ENCODE measurements at places on chromosomes 2 and 18.

DNA sequence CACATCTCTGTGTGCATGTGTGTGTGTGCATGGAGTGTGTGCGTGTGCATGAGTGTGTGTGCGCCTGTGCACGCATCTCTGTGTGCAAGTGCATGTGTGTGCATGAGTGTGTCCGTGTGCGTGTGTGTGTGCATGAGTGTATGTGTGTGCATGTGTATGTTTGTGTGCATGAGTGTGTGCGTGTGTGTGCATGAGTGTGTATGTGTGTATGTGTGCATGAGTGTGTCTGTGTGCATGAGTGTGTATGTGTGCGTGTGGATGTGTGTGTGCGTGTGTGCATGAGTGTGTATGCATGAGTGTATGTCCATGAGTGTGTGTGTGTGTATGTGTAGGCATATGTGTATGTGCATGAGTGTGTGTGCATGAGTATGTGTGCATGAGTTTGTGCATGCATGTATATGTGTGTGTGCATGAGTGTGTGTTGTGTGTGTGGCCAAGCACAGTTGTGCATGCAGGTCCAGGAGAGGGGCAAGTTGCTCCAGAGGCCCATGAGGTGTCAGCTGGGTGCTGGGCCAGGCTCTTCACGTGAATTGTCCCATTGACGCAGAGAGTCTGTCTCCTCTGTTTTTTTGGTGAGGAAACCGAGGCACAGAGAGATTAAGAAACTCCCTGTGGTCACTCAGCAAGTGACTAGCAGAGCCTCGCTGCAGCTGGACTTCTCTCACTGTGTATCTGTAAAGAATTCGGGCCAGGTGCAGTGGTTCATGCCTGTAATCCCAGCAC lies 75.5 kb downstream of the ASB1 start:
- DNase-seq: no peak

GRCh38 chr18:76487070-76487469 lies 8.0 kb downstream of the ZNF516 start:
- DNase-seq: no peak

DNA sequence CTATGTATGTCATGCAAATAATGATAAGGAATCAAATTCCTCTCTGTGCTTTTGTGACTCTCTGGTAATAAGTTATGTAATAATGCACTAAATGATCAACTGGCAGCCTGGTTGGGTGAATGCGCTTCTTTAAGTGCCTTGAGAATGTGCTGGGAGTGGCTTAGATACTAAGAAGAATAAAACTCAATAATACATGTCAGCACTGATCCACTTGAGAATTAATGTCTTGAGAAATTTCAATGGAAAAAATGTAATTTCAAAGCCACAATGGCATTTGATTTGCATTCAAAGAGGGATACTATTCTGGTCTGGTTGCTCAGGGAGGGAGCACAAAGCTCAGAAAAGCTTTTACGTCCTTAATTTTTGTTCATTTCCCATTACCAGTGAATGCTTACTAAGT lies 137.7 kb upstream of the MMADHC start:
- no peak for DNase-seq

- DNase-seq: no peak
Measured at GRCh38 chr2:33420726-33421125, 55.7 kb upstream of the RASGRP3 start.

- DNase-seq: no peak
Measured at GRCh38 chr2:219789476-219789875, 162.0 kb downstream of the SLC4A3 start.

DNA sequence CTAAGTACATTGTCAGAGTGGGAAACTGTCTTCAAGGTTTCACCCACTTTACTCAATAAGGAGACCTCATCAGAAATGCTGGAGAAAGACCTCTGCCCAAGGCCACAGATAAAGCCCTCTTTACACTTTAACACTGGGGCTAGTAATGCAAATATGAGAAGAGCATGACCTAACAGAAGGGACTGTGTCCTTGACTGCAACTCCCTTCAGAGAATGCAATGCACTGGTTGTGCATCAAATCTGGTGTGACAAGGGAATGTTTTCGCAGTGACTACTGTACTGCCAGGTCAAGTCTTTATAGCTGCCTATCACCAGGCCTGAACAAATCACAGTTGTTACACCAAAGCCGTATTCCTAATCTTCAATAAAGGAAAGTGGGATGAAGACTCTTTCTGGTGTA lies 28.6 kb downstream of the CDH19 start:
- no peak for DNase-seq

DNA sequence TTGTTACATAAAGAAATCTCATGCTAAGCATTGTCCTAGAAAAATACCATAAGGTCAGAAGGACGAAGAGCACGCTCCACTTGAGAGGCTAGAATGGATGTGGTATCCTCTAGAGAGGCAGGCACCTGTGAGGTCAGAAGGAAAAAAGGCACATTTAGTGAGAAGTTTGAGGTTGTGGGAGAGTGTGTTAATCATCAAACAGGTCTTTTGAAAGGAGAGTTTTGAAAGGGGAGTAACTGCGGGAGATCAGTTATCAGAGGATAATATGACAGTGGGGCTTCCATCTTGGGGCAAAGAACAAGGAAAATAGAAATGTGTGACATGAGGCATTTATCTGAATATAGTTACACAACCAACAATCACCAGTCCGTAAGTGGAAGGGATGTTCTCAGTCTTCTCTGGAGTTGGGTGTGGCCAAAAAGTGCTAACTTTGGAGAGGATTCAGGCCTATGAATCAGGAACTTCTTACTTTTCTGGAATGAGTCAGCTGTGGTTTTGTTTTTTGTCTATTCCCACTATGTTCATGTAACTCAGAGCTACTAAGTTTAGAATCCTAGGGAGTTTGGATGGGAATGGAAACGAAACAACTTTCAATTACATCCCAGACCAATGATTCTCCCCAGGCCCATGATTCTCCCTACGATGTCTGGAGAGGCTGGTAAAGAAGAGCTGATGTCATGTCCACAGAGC lies 451.4 kb upstream of the ST6GAL2 start:
- DNase-seq: no peak

- DNase-seq: no peak
Measured at GRCh38 chr2:211396815-211397214, 840.4 kb downstream of the CPS1 start.

DNA sequence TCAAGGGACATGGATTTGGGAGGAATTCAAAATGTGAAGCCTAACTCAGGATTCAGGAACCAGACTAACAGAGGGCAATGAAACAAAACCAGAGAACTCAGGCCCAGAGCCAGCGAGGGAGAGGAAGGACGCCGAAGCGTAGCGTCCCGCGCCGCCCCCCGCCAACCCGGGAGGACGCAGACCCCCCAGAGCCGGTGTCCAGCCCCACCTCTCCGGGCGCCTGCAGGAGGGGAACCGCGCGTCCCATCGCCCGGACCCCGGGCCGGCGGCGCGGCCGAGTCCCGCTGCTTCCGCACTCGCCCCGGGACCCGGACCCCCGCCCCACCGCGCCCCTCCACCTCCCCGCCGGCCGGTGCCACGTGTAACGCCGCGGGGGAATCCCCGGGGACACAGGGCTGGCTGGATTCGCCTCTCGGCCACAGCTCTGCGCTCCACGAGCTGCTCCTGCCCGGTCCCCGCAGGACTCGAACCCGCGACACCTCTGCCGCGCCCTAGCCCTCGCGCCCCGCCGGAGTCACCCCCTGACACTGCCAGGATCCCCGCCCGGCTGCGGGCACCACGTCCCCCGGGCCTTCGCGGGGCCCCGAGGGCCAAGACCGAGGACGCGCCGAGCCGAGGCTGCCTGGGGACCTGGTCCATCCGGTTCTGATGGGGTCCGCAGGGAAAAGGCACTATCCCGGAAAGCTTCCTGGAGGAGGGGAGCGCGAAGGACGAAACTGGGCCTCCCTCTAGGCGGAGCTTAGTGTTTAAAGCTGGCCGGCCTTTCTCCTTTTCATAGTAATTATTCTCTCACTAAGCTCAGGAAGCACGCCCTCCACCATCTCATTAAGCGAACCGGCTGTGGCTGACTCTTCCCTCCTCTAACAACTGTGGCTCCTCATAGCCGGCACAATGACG lies 40.4 kb upstream of the FAM124B start:
- no peak for DNase-seq

- DNase-seq: no peak
Measured at GRCh38 chr2:98134172-98135005, 47.4 kb downstream of the VWA3B start.

GRCh38 chr2:118974103-118974993 lies 32.4 kb downstream of the MARCO start:
- DNase-seq: no peak

GRCh38 chr2:99880964-99881294 lies 261.5 kb downstream of the AFF3 start:
- DNase-seq: no peak

DNA sequence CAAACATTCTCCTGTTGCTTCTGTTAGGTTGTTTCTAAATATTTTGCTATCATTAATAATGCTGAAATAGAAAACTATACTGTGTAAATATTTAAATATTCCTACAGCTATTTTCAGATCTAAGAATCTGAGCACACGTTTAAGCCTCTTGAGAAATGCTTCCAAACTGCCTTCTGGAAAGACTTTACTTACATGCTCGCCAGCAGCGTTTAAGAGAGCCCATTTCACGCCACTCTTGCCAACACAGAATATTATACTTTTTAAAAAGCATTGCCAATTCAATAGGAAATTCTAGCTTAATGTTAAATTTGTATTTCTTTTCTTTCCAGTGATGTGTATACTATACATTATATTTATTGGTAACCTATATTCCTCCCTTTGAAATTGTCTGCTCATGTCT lies 92.0 kb downstream of the TMEM163 start:
- DNase-seq: no peak

DNA sequence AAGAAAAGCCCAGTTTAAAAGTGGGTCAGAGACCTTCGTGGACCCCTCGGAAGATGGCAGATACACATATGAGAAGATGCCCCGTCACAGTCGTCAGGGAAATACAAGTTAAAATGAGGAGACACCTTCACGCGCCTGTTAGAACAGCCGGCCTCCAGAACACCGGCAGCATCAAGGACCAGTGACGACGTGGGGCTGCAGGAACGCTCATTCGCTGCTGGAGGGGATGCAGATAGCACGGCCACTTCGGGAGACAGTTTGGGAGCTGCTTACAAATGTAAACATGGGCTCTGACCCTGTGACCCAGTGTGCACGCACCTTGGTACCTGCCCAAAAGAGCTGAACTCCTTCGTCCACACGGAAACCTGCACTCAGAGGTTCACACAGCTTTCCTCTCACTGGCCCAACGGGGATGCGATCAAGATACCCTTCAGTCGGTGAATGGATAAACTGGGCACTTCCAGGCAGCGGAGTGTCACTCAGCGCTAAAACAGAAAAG lies 83.7 kb upstream of the CTDP1 start:
- DNase-seq: no peak

GRCh38 chr2:175282300-175282699 lies 100.8 kb upstream of the ATP5MC3 start:
- DNase-seq: no peak

DNA sequence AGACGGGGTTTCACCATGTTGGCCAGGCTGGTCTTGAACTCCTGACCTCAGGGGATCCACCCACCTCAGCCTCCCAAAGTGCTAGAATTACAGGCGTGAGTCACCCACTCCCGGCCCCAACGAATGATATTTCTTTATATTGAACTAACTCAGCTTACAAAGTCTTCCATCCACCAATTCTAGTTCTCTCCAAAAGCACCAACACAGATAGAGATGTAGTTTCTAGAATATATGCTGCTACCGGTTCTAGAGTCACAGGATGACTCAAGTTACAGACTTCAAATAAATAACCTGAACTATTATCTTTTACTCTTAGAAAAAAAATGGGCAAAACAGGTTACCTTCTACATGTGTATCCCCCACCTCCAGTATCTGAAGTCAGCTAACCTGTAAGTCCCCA lies 9.2 kb downstream of the ACAA2 start:
- DNase-seq: no peak

GRCh38 chr2:171889333-171889732 lies 4.7 kb downstream of the SLC25A12 start:
- no peak for DNase-seq

DNA sequence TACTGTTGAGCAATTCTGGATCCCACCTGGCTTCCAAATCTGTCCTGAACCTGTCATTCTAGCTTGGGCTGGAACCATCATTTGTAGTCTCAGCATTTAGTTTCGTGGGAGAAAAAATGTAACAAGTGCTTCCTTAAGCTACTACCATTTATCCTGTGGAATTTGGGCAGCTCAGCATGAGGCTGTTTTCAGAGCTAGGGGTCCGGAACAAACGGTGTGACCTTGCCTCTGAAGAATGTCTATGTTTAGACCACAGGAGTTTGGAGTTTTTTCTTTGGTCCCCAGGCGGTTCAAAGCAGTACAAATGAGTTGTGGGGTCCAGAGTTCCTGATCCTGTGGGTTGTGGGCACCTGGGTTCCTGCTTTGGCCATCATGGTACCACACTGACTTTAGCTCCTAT lies 59.1 kb upstream of the TMEM178A start:
- no peak for DNase-seq

GRCh38 chr2:36338124-36338826 lies 17.3 kb upstream of the CRIM1 start:
- no peak for DNase-seq

GRCh38 chr2:51673628-51674027 lies 641.7 kb upstream of the NRXN1 start:
- DNase-seq: no peak

DNA sequence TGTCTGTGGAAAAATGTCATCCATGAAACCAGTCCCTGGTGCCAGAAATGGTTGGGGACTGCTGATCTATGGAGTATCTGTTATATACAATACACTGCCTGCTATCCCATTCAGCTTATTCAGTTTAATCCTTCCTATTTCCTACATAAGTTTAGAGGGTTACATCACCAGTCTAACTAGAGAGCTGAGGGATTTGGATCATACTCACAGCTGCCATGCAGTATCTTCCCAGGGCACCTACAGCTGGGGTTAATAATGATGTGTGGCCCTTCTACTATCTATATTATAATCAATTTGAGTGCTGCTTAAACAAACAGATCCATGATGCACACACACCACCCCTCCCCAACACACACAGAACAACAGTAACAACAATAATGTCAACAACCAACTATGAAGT lies 524.0 kb downstream of the LRRTM4 start:
- DNase-seq: no peak

DNA sequence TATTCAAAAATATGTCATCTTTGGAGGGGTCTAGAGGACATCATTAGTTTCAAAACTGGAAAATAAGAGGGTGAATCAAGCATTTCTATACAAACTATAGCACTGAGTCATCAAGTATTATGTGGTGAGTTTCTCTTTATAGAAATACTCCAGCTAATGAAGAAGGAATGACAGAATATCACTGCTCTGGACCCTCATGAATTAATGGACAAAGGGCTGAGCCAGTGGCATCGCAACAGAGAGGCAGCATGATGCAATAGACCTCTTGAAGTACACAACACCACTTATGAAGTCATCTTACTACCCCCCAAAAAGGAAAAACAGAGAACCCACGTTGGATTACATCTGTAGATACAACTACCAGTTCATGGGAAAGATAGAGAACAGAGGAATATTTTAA lies 27.4 kb upstream of the EIF2AK3 start:
- DNase-seq: no peak

- no peak for DNase-seq
Measured at GRCh38 chr2:85926526-85926925, 37.7 kb upstream of the ST3GAL5 start.

- no peak for DNase-seq
Measured at GRCh38 chr18:47032945-47033344, 2.5 kb downstream of the ELOA2 start.

Measured in nucleus accumbens (tissue), 56 donors.